ENCODE measurements at places on chromosomes 11 and 22.
A peak's percentile ranks its signal among the peaks of the same experiment; 100 is the strongest.

GRCh38 chr11:110000850-110001249 is 92.3 kb upstream of the ZC3H12C start:
- no peak for DNase-seq

GRCh38 chr11:46952553-46952952 is 16.0 kb downstream of the CSTPP1 start:
- no peak for DNase-seq

- DNase-seq: no peak
Observed at GRCh38 chr11:134939905-134940304, 527.9 kb upstream of the B3GAT1 start.

GRCh38 chr11:114036147-114036811 is 23.2 kb upstream of the ZBTB16 start:
- peak; percentile 74 for DNase-seq

DNA sequence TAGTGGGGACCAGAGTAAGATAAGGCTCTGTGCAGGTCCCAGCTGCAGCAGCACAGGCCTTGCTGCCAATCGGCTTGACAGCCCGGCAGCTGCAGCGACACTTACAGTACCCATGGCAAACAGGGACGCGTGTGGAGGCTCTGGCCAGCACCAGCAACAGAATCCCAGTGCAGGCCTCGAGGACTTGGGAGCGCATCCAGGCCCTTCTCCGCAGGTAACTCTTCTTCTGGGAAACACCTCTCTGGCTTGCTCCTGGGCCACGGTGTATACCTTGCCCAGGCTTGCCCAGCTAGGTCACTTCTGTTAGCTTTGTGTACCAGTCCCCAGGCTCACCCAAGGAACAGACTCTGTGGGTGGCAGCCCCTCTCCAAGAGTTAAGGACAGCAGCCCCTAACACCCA is 126.7 kb downstream of the CTTN start:
- no peak for DNase-seq

GRCh38 chr11:128331317-128331716 is 256.0 kb downstream of the ETS1 start:
- no peak for DNase-seq

GRCh38 chr11:107840129-107840484 is 18.5 kb downstream of the SLC35F2 start:
- no peak for DNase-seq

GRCh38 chr11:74532501-74533246 is 39.1 kb upstream of the LIPT2 start:
- no peak for DNase-seq

- no peak for DNase-seq
Observed at GRCh38 chr22:17972385-17973191, 51.8 kb downstream of the MICAL3 start.

DNA sequence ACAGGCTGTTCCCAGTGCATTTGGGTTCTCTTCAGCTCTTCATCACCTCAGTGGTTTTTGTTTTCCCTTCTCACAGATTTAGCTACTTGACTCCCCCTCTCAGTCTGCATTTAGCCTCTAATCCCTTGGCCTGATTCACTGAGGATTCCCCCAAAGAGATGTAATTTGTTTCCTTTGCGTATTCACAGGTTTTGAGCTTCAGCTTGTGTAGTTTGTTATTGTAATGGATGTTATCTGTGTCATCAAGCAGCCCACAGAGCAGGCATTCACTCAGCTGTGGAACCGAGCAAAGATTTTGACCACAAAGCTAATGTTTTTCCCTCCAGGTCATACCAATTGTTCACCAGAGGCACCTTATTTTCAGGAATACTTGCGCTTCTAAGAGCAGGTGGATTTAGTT is 6.4 kb upstream of the ME3 start:
- no peak for DNase-seq

- no peak for DNase-seq
Observed at GRCh38 chr22:43992331-43992821, 31.7 kb upstream of the PARVB start.

GRCh38 chr11:102794382-102794781 is 3.6 kb downstream of the MMP1 start:
- DNase-seq: peak; percentile 55

DNA sequence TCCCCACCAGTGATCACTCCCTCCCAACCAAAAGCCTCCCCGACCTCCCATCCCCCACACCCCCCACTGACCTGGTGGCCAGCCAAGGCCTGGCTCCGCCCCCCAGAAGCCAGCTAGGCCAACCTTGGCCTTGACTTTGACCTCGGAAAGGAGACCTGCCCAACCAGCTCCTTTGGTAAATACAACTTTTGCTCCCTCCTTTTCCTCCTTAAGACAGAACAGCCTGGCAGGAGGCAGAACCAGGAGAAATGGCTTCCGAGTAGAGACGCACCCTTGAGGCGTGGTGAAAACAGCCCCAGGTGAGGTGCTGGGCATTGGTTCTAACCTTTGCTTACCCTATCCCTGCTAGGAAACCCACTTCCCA is 27.0 kb downstream of the PLEKHA7 start:
- no peak for DNase-seq

GRCh38 chr22:28788601-28789000 is 11.8 kb downstream of the XBP1 start:
- DNase-seq: no peak

DNA sequence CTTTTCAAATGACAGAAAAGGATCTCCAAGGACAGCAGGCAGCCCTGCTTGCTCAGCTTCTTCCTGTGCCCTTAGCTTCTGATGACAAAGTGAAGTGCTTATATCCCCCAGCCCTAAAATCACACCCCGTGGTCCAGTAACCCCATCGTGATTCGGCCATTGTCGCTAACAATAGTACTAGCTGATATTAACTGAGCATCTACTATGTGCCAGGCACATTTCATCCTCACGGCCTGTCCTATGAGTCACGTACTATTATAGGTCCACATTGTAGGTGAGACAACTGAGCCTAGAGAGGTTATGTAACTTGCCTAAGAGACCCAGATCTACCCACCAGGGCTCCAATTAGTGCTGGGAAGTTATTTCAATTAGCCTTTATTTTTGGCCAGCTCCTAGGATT is 6.1 kb downstream of the SCN4B start:
- no peak for DNase-seq

GRCh38 chr11:106421676-106422292 is 344.3 kb downstream of the AASDHPPT start:
- no peak for DNase-seq

DNA sequence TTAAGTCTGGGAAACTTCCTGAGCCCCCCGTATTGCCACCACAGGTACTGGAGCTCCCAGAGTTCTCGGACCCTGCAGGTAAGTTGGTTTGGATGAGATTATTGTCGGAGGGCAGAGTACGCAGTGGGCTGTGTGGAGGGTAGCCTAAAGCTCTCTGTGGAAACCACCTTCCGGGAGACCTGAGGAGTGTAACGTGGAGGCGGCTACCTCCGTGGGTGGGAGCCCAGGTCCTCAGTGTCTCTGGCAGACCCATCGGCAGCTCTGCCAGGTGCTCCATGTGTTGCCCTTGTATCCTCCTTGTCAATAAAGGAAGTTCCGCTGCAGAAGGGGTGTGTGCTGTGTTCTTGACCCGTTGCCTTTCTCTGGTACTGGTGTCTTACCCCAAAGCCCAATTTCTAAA is 61.4 kb downstream of the SYT13 start:
- no peak for DNase-seq

GRCh38 chr11:23252426-23252825 is 392.2 kb upstream of the CCDC179 start:
- no peak for DNase-seq

DNA sequence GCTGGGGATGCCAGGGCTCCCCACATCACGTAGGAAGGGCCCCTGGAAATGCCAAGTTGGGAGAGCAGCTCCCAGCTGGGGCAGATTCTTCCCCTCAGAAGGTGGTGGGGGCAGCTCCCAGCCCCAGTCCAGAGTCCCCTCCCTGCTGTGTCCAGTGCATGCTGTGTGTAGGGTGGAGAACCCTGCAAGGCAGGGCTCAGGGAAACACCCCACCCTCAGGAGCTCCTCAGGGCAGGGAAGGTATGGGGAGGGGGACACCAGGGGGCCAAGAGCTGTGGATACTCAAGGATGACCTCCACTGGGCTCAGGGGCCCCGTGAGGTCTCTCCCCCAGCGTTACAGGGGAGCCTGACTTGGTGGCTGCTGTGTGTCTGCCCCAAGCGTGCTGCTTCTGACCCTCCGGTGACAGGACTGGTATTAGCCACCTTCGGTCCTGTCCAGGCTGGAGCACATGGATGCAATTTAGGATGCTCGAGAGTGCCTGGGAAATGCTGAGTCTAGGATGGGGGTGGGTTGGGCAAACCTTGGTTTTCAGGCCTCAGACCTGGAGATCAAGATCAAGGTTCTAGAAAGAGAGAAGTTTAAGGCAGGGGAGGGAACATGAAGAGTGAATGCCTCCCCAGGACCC is 16.1 kb upstream of the CABP7 start:
- no peak for DNase-seq

DNA sequence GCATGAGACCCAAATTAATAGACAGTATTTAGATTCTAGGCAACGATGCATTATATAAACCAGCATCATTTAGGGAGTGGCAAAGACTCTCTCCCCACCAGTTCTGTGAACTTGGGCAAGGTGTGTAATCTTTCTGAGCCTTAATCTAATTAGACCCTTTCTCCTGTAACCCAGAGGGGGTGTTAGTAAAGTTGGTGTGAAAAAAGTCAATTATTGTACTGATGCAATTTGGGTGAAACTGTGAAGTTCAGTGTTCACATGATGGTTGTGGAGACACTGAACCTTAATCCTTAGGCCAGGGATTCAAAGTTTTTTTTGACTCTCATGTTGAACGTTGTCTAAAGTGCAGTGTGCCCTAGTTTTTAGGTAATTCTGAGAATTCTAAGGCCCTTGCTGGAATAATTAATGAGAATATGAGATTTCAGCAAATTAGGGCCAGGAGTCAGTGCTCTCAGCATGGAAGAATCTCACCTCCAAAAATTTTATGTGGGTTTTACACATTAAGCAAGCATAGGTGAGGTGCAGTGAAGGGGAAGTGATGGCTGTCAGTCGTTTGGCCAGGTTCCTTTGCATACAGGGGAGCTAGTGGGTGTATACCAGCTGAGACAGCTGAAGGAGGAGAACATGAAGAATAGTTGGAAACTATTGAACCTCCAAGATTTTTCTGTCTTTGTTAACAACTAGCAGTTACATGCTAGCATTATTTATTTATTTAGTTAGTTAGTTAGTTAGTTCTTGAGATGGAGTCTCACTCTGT is 94.2 kb downstream of the PTPRJ start:
- DNase-seq: no peak

DNA sequence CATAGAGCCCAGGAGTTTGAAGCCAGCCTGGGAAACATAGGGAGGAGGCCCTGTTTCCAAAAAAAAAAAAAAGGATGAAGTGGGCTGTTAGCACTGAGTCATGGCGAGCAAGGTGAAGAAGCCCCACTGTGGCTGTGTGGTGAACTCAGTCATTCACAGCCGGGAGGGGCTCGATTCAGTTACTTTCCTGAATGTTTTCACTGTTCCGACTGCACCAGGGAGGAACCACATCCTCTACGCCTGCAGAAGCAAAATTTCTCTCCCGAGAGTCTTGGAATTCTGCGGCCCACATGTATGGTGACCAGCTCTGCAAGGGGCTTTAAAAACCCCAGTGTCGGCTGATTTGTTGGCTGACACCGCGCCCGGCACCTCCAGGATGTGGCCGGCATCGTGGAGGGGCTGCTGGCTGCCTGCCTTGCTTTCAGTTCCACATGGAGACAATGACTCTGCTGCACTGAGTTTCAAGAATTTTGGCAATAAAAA is 27.8 kb upstream of the GRAMD4 start:
- peak; percentile 82 for DNase-seq

DNA sequence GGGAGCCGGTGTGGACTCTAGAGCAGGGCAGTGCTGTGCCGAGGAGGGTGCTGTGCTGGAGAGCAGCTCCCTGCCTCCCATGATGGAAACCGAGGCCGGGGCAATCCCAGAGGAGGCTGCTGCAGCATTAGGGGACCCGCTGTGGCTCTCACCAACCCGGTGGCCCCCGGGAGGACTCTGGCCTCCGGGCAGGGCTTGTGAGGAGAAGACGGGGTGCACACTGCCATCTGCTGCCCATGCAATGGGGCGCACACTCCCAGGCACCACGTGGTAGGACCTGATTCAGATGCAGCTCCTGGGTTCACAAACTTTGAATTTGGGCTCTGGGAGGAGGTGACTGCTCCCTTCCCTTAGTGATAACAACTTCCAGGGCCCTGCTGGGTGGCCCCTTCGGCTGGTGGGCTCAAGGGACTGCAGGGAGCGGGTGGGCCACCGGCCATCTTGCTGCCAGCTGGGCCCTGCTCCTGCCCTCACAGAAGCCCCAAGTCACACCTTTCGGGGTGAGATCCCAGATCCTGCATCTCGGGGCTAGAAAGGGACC is 93.8 kb upstream of the FGF3 start:
- no peak for DNase-seq

DNA sequence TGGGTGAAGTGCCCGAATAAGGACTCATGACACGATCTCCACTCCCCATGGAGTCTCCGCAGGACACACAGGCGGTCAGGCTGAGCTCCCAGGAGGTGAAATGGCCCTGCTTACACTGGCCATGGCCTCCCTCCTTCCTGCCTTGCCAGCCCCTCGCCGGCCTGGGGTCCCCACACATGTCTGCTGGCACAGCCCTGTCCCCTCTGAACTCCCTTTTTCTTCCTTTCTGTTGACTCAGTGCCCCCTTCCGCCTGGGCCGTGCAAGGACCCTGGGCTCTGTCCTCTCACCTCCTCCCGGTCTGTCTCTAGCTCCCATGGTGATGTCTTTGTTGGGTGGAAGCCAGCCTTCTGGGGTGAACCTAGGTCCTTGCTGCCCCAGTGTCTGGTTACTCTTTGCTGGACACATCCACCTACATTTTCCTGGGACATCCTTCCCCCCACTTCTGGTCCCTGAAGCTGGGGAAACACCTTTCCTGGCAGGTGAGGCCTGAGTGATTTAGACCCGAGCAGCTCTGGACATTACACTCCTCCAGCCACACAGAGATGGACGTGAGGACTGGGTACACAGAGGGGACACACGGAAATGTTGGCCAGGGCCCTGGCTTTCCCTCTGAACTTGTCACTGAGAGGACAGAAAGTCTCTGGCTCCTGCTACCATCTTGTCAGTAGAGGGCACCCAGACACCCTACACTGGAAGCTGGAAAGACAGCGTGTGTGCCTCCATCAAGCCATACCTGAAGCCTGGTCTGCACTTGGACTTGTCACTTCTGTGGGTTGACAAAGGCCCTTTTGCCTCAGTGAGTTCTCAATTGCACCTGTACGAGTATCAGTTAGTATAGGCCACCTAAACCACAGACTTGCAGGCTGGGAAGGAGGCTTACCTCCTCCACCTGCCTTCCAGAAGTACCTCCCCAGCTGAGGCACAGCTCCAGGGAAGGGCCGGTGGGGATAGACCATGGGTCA is 864.3 kb downstream of the TBC1D22A start:
- no peak for DNase-seq

DNA sequence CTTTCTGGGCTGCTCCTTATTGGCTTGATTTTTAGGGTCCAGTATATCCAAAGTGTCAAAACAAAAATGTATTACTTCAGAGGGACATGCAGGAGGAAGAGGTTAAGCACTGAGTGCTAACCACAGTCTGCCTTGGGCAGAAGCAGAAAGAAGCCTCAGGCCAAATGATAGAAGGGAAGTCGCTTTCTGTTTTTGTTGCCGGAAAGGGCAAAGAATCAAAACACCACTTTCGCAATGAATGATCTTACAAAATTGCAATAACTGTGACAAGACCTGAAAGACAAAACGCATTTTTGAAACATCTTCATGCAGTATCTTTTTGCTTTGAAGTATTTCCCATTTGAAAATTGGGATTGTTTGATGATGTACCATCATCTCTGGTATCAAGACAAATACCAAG is 70.1 kb upstream of the PICALM start:
- no peak for DNase-seq

- no peak for DNase-seq
Observed at GRCh38 chr11:70434813-70435278, 36.5 kb downstream of the CTTN start.

- no peak for DNase-seq
Observed at GRCh38 chr11:1022908-1023810, 13.4 kb downstream of the MUC6 start.
